ENCODE measurements at places on chromosomes 16 and 17.

DNA sequence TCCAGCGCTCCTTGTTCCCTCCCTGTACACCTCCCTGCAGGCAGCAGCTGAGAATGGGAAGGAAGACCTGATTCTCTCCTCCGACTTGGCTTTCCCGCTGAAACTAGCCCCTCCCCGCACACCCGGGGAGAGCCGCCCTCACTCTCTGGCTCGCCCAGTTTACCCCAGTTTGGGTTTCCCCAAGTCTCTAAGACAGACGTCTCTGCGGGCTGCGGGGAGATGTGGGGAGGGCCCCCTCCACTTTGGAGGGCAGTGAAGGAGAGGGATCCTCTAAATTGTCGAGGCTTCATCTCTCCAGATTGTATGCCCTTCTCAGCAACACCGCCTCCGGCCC is 797 bp downstream of the GRB7 start:
- no peak for DNase-seq

- no peak for DNase-seq
Observed at GRCh38 chr17:57895382-57896060, 45.7 kb upstream of the MRPS23 start.

DNA sequence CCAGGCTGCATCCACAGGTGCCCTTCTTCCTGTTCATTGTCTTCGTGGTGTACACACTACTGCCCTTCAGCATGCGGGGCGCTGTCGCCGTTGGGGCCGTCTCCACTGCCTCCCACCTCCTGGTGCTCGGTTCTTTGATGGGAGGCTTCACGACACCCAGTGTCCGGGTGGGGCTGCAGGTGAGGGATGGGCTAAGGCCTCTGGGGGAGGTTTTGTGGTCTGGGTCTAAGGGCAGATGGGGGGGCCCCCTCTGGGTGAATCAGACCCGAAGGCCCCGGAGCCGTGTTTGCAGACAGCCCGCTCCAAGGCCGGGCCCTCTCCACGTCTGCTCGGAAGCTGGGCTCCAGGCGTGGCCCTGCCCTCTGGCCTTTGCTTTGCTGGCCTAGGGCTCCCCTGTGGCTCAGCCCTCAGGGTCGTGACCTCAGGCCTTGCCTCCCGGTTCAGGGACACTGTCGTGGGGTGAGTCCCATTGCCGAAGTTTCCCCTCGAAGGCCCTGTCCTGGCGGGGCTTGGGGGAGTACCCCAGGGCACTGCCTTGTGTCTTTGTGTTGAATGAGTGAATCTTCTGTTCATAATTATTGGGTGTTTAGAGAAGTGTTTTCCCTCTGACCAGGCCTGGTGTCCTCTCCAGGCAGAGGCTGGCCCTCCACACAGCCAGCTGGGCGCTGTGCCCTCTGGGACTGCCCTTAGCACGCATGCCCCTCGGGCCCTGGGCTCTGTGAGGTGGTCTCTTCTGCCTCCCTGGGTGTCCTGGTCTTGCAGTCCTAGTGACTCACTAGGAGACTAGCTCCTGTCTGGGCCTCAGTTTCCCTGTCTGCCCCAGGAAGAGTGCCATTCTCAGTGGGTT is 25.6 kb downstream of the ADCY7 start:
- no peak for DNase-seq

GRCh38 chr16:84423416-84423837 is 55.1 kb downstream of the ATP2C2 start:
- DNase-seq: no peak

DNA sequence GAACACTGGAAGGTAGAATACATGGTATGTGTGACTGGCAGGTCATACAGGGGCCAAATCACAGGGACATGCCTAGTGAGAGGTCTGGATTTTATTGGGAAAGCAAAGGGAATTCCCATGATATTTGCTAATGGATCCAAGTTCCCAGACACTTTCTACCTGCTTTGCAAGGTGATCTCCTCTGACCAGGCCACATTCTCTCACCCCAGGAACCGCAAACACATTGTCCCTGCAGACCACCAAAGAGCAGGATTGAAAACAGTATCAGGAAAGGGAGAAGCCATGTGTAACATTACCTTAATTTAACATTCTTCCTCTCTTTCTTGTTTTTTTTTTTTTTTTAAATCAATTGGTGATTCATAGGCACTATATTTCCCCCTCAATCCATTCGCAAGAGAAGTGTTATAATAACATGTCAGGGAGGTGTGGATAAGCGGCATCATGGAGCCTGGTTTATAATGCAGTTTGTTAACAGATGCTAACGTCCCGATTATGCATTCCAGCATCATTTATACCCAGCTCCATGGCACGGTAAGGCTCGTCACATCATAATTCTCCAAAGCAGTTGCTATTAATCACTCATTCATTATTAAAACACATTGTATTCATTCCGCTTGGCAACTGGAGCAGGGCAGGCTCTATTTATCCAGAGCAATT is 155.1 kb upstream of the CCL2 start:
- DNase-seq: no peak

Measured in GOT3 (cell line).